ENCODE measurements at places on chromosomes 12 and 14.

DNA sequence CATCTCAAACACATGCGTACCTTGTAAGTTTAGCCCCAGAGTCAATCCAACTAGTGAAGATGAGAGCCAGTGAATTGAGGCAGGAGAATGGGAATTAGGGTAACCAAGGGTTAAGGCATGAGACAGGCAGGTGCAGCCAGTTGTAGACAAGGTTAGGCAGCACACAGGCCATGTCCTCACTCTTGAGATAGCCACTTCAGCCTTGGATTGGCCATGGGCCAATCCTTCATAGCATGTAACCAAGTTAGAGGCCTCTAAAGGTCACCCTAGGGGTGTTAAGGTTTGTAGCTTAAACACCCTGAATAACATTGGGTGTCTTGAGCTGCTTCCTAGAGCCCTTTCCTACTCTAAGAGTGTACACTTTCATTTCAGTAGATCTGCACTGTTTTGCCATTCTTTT, 208.2 kb upstream of the RBM19 start:
- no peak for DNase-seq

GRCh38 chr12:54958048-54958658, 26.4 kb downstream of the TESPA1 start:
- DNase-seq: no peak

- no peak for DNase-seq
These were observed 269.2 kb upstream of the DAAM1 start for GRCh38 chr14:58919217-58919616.

DNA sequence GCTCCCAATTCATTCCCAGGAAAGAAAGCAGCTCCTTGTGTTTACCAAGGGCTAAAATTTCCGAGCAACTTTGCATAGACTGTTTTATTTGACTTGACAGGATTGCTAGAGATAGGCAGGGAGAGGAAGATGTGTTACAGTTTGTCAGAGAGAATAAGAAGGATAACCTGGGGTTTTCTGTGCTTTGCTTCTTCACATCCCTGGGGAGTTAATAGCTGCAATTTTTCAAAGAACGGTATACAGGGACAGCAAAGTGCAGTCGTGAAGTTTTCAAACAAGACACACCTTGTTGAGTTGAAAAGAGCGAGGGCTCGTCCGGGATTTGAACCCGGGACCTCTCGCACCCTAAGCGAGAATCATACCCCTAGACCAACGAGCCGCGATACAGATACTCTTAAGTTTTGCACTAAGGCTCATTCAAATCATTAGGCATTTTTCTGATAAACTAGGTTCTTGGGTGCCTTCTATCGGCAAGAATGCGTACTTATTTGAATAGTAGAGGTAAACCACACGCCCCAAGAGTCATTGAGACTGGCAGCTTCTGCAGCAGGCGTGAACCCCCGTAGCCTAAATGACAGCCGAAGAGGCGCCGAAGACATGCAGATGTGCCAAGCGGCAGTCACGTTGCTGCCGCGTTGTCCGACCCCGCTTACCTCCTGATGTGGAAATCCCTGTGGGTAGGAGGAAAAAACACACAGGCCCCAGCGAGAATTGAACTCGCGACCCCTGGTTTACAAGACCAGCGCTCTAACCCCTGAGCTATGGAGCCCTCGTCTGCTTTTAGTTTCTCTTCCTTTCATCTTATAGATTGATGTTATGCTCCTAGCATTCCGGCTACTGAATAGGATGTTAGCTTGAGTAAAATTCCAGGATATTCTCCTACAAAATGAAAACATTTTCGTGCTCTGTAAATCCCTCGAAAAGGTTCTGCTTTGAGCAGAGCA, 22.2 kb upstream of the RNASE12 start:
- peak; percentile 97 for DNase-seq

DNA sequence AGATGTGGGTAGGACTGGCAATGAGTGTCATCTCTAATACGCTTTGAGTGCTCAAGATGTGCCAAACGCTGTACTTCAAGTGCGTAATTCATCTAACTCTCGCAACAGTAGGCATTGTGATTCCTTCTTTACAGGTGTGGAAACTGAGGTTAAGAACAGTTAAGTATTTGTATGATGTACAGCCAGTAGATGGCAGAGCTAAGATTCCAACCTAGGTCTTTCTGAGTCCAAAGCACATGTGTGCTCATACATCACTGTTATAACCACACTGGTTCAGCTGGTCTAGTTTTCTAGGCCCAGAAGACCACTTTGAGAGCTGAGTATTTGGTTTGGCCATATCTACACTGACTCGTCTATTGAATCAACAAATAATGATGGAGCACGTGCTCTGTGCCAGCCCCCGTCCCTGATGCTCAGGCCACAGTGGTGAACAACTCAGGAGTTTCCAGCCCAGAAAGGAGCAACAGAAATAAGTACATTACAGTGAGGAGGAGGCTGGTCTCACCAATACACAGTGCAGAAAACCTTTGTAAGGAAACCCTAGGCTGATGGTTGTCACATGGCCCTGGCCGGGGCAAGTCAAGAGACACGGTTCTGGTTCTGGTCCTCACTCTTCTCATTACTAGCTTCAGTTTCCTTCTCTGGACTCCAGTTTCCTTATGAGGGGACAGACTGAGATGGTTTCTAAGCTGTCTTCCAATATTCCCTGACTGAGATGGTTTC, 69.3 kb upstream of the SCN8A start:
- peak; percentile 29 for DNase-seq

- no peak for DNase-seq
These were observed 239.0 kb downstream of the FBXL14 start for GRCh38 chr12:1355396-1355795.

GRCh38 chr12:22250762-22251161, 83.7 kb downstream of the ST8SIA1 start:
- peak; percentile 70 for DNase-seq

DNA sequence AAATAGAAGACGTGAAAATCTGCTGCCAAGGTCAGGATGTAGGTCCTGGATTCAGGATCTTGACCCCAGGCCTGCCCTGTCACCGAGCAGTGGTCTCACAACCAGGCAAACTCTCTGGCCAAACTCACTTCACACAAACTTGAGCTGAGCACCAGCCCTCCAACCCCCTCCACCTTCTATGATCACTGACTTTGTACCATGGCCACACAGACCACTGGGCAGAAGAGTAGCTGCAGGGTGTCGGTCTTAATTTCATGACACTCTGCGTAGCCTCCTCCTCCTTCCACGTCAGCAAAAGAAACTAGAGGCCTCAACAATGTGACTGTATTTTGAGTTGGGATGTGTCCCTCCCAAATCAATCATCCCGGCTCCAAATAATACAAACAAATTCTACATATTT, 7.2 kb upstream of the TBX3 start:
- DNase-seq: no peak

DNA sequence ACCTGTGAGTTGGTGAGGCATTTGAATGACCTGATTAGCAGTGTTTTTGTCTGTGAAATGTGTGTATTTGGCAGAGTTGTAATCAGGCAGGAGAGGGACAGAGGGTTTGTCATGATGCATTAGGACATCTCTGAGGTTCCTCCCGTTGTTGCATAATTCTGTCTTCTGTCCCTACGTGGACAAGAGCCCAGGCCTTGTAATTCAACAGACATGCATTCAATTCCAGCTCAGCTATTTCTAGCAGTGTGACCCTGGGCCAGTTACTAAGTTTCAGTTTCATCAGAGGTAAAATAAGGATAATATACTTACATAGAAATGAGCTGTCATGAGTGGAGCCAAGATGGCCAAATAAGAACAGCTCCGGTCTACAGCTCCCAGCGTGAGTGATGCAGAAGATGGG, 208.6 kb downstream of the SLC38A4 start:
- DNase-seq: no peak

DNA sequence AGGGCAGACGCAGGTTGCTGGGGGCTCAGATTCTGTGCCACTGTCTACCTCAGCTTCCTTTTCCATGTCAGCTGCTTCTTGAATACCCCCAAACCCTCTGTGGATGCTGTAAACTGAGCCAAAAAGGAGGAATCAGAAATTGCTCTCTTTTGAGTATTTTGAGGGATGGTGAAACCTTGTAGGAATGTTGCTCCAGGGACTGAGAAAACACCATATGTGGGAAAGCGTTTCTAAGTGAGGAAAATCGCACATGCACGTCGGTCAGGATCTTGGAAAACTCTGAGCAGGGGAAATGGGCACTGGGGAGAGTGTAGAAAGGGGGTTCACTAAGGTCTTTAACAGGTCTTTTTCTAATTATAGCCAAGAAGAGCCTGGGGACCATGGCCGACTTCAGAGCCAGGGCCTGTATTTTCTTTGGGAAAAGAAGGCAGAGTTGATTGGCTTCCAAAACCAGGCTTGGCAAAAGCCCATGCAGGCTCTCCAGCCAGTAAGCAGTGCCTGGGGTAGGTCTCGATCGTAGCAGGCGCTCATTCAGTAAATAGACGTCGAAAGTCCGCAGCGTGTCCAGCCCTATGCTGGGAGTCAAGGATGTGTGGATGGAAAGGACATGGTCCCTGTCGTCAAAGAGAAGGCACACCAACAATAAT, 58.0 kb downstream of the NTF3 start:
- no peak for DNase-seq

DNA sequence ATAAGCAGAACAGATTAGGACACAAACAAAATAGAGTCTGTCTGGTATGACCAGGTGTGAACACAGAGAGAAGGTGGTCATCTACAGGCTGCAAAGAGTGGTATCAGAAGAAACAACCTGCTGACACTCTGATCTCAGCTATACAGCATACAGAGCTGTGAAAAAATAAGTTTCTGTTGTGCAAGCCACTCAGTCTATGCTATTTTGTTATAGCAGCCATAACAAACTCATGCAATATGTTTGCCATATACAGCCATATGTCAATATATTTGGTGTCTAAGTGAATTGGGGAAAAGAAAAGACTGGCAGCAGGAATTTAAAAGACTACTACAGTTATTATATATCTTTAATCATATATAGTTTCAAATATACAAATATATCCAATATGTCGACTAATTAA, 300.9 kb downstream of the SOX5 start:
- DNase-seq: no peak
